Naive B cell (primary cell): ENCODE measurements at places on chromosomes 3 and 15. TPM values are rescaled to one million over a fixed set of nuclear protein-coding genes. Genes with fewer than 3 reads are reported as not detected.
A peak's percentile ranks its signal among the peaks of the same experiment; 100 is the strongest.

PCLAF gene
- polyA plus RNA-seq, result 1.5 TPM

NCBP2 gene
- polyA plus RNA-seq, result 44.9 TPM

TTLL13 gene
- 0.14 TPM for polyA plus RNA-seq

NMB gene
- 3.3 TPM for polyA plus RNA-seq

PAQR5 gene
- polyA plus RNA-seq, result not detected

GOLGA8M gene
- polyA plus RNA-seq, result not detected

CP gene
- 1.1 TPM for polyA plus RNA-seq

SLC6A11 gene
- not detected for polyA plus RNA-seq

TMOD2 gene
- 1.6 TPM for polyA plus RNA-seq

- no peak overlapping the region for H3K4me3 ChIP-seq
- no peaks in the 10 kb centered on the region for H3K36me3 ChIP-seq
- no peak for DNase-seq
- H3K27me3 ChIP-seq, result peaks cover 51% of the 10 kb centered on the region
Measured at GRCh38 chr3:57150113-57150581, 15.0 kb downstream of the IL17RD start.

DNA sequence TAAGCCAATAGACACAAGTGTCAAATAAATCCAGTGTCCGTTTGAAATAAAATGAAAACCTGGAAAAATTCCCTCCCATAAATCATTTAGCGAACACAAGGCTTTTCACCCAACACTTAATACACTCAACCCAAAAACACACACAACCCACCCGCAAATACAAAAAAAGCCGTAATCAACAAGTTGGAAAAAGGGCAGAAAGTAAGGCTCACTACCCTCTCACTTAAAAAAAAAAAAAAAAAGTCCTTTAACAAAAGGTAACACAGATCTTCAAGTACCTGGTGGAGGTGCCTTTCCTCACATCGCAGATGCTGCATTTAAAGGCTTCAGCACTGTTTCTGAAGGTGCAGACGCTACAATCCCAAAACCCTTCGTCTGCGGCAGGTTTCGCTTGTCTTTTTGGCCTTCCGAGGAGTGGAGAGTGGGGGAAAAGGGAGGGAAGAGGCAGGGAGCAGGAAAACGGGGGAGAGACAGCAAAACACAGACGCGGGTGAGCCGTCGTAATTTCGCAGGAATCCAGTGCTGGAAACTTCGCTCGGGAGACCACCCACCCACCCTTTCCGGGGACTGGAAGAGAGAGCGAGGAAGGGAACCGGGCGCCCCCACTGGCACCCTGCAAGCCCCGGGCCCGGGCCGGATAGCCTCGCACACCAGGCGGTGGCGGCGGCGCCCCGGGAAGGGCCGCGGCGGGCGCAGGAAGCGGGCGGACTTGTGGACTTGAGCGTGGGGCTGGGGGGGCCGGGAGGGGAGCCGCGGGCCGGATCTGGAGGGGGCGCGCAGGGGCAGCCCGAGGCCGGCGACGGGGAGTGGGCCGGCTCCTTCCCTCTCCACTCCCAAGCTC lies 401.8 kb downstream of the SHQ1 start:
- DNase-seq, result no peak
- H3K36me3 ChIP-seq, result peaks cover 7% of the 10 kb centered on the region
- peak within 1 kb of the TSS; percentile 97 for H3K27ac ChIP-seq
- peak within 1 kb of the TSS; percentile 100 for H3K4me3 ChIP-seq

DNA sequence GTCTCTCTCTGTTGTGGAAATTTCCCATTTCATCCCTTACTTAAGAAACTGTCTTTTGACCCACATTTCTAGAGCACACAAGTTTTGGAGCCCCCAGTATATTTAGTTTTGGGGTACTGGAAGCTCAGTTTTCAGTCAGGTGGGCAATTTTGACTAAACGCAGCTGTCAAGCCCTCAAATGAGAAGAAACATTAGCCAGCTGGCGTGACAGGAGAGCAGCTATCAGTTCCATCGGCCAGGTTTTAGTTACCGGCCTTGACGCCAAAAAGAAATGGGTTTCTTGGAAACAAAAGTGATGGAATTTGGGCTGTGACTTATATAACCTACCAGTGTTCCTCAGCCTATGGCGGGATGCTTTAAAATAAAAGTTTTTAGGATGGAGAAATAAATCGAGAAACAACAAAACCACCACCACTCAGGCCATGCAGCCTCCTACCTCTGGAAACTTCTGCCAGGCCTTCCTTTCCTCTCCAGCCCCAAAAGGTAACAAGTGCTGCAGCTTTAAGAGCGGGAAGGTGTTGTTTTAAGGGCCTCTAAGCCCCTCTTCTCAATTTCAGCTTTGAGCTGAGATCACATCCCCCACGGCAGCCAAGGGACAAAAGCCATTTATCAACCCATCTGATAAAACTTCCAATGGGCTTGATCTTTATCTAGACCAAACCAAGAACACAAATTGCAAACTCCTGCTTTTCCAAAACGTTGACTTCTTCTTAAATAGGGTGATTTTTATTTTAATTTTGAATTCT lies 18.3 kb downstream of the RGMA start:
- peaks cover 16% of the 10 kb centered on the region for H3K4me1 ChIP-seq
- DNase-seq, result no peak
- no peak overlapping the region for H3K4me3 ChIP-seq
- no peaks in the 10 kb centered on the region for H3K36me3 ChIP-seq

DNA sequence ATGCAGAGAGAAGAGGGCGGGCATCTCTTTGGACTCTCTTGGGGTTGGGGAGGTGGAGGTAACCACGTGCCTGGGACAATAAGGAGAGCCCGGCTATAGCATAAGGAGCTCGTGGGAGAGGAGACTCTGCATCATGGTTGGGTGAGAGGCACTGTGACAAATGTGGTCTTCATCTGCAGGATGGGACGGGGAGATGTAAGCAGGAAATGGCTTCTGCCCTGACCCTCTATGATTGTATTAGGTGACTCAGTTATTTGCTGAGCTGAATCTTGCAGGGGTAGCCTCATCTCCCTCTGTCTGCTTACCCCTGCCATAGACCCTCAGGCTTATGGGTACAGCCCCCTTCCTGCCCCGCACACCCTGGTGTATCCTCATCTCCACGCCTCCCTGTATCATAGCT lies 48.7 kb downstream of the CORO2B start:
- H3K36me3 ChIP-seq, result peaks cover 4% of the 10 kb centered on the region
- H3K27ac ChIP-seq, result peak overlapping the region; percentile 19
- no peaks in the 10 kb centered on the region for H3K27me3 ChIP-seq
- H3K4me1 ChIP-seq, result peaks cover 70% of the 10 kb centered on the region

GRCh38 chr3:172448661-172449465 lies 607 bp upstream of the GHSR start:
- H3K4me3 ChIP-seq, result no peak overlapping the region
- H3K36me3 ChIP-seq, result peaks cover 10% of the 10 kb centered on the region
- H3K4me1 ChIP-seq, result peaks cover 28% of the 10 kb centered on the region
- no peak for DNase-seq
- no peak overlapping the region for H3K27ac ChIP-seq
- H3K27me3 ChIP-seq, result peaks cover 59% of the 10 kb centered on the region

DNA sequence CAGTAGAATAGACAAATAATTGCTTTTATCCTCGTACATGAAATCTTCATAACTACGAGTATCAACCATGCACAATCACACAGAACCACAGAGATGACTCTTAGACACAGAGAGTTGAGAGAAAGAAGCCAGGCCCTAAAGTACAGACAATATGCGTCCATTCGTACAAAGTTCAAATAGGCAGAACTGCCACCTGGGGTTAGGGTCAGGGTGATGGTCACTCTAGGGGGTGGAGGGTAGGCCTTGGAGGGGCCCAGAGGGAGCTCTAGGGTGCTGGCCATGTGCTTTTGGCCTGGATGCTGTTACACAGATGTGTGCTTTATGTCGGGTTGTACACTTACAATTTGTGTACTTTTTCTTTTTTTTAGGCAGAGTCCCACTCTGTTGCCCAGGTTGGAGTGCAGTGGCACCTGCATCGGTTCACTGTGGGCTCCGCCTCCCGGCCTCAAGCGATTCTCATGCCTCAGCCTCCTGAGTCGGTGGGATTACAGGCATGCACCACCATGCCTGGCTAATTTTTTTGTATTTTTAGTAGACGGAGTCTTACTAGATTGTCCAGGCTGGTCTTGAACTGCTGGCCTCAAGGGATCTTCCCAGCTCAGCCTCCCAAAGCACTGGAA lies 65.9 kb upstream of the KLF13 start:
- H3K36me3 ChIP-seq, result no peaks in the 10 kb centered on the region
- no peaks in the 10 kb centered on the region for H3K27me3 ChIP-seq
- peak overlapping the region; percentile 60 for H3K27ac ChIP-seq
- peaks cover 71% of the 10 kb centered on the region for H3K4me1 ChIP-seq

DNA sequence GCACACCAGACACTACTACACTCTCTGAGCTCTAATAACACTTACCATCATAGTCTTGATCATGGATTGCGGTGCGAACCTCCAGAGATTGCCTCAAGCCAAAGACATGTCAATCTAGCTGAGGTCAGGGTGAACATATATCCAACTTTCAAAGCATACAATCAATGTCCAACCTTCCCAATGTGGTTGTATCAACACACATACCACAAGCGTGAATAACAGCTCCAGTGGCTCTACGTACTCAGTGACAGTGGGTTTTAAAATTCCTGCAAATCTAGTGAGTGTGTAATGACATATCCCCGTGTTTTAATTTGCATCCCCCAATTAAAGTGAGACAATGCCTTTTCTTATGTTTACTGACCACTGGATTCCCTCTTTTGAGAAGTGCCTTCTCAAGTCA lies 29.6 kb downstream of the SFMBT1 start:
- DNase-seq, result no peak
- peaks cover 36% of the 10 kb centered on the region for H3K4me1 ChIP-seq
- H3K36me3 ChIP-seq, result peaks cover 5% of the 10 kb centered on the region
- H3K27me3 ChIP-seq, result no peaks in the 10 kb centered on the region
- H3K27ac ChIP-seq, result no peak overlapping the region

GRCh38 chr3:115855911-115856310 lies 232.6 kb downstream of the GAP43 start:
- no peaks in the 10 kb centered on the region for H3K36me3 ChIP-seq
- H3K27me3 ChIP-seq, result peaks cover 38% of the 10 kb centered on the region
- no peak overlapping the region for H3K4me3 ChIP-seq
- H3K4me1 ChIP-seq, result no peaks in the 10 kb centered on the region
- no peak overlapping the region for H3K27ac ChIP-seq
- no peak for DNase-seq

- no peak overlapping the region for H3K27ac ChIP-seq
- no peak overlapping the region for H3K4me3 ChIP-seq
- no peaks in the 10 kb centered on the region for H3K27me3 ChIP-seq
- no peaks in the 10 kb centered on the region for H3K4me1 ChIP-seq
- DNase-seq, result no peak
Measured at GRCh38 chr3:56123487-56123886, 344.8 kb downstream of the ERC2 start.

DNA sequence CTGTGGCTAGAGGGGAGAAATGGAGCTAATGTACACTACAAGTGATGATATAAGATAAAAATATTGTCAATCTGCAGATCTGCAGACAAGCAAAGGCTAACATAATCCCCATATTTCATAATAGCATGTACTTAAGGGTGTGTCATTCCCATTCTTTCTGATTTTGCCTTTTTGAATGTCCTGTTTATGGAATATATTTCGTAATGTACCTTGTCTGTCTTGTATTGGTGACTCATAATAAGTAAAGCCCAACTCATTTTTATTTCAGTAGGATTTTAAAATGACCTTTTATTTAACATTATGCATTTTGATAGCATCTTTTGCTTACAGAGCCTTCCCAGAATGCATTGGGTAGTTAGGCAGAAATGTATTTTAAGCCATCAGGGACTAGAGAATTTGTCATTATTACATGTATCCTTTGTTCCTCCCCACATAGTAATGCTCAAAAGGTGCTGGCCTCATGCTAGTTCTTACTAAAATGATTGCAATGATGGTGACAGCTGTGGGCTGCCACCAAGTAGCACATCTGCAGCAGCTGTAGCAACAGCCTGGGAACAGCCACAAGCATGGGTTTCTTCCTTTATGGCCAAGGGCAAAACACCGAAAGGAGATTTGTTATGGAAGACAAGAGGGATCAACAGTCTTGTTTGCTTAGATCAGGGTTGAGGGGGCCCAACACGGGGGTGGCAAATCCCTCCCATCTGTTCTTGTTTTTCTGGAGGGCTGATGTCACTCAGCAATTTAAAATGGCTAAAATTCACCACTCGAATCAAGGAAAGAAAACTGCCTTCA lies 188.5 kb downstream of the CADPS start:
- H3K27me3 ChIP-seq, result no peaks in the 10 kb centered on the region
- H3K36me3 ChIP-seq, result no peaks in the 10 kb centered on the region
- DNase-seq, result no peak
- no peak overlapping the region for H3K27ac ChIP-seq
- no peak overlapping the region for H3K4me3 ChIP-seq
- no peaks in the 10 kb centered on the region for H3K4me1 ChIP-seq

DNA sequence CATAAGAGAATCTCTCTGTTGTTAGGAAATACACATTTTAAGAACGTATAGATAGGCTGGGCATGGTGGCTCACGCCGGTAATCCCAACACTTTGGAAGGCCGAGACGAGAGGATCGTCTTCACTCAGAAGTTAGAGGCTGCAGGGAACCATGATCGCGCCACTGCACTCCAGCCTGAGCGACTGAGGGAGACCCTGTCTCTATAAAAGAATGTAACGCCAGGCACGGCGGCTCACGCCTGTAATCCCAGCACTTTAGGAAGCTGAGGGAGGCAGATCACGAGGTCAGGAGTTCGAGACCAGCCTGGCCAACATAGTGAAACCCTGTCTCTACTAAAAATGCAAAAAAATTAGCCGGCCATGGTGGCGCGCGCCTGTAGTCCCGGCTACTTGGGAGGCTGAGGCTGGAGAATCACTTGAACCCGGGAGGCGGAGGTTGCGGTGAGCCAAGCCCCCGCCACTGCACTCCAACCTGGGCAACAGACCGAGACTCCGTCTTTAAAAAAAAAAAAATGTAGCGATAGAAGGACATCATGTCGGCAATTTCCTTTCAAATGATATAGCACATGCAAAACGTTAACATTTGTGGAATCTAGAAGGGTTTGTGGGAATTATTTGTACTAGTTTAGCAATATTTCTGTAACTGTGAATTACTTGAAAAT lies 730 bp upstream of the RPL14 start:
- H3K4me3 ChIP-seq, result peak overlapping the region; percentile 97
- H3K27ac ChIP-seq, result peak overlapping the region; percentile 99
- H3K36me3 ChIP-seq, result peaks cover 11% of the 10 kb centered on the region
- no peaks in the 10 kb centered on the region for H3K27me3 ChIP-seq

- no peaks in the 10 kb centered on the region for H3K27me3 ChIP-seq
- no peak overlapping the region for H3K27ac ChIP-seq
- H3K4me3 ChIP-seq, result no peak overlapping the region
- DNase-seq, result no peak
Measured at GRCh38 chr3:83890763-83891135, 1068.0 kb upstream of the CADM2 start.
